ENCODE measurements at places on chromosomes 12 and 14. TPM values are rescaled to one million over a fixed set of nuclear protein-coding genes. Genes with fewer than 3 reads are reported as not detected.

Gene ARMH4
- 3.8 TPM for polyA plus RNA-seq

Gene RDH12
- 0.88 TPM for polyA plus RNA-seq

Gene KRT73
- polyA plus RNA-seq, result 0.97 TPM

Gene GNB3
- polyA plus RNA-seq, result 5.9 TPM

Gene HIGD1C
- not detected for polyA plus RNA-seq

Gene DNAL1
- polyA plus RNA-seq, result 7.2 TPM

Gene GPR135
- 3.5 TPM for polyA plus RNA-seq

Gene FGD6
- 12.3 TPM for polyA plus RNA-seq

Gene FAM90A1
- 0.91 TPM for polyA plus RNA-seq

Gene SERPINA3
- 0.51 TPM for polyA plus RNA-seq

Gene ZNF740
- 23.7 TPM for polyA plus RNA-seq

Gene FOS
- polyA plus RNA-seq, result 1,610 TPM

Gene CIROP
- 0.01 TPM for polyA plus RNA-seq

Gene CMAS
- polyA plus RNA-seq, result 55.5 TPM
